ENCODE measurements at places on chromosomes 16 and 17.

GRCh38 chr17:8153525-8153956, 1.3 kb upstream of the PER1 start:
- DNase-seq = no peak

DNA sequence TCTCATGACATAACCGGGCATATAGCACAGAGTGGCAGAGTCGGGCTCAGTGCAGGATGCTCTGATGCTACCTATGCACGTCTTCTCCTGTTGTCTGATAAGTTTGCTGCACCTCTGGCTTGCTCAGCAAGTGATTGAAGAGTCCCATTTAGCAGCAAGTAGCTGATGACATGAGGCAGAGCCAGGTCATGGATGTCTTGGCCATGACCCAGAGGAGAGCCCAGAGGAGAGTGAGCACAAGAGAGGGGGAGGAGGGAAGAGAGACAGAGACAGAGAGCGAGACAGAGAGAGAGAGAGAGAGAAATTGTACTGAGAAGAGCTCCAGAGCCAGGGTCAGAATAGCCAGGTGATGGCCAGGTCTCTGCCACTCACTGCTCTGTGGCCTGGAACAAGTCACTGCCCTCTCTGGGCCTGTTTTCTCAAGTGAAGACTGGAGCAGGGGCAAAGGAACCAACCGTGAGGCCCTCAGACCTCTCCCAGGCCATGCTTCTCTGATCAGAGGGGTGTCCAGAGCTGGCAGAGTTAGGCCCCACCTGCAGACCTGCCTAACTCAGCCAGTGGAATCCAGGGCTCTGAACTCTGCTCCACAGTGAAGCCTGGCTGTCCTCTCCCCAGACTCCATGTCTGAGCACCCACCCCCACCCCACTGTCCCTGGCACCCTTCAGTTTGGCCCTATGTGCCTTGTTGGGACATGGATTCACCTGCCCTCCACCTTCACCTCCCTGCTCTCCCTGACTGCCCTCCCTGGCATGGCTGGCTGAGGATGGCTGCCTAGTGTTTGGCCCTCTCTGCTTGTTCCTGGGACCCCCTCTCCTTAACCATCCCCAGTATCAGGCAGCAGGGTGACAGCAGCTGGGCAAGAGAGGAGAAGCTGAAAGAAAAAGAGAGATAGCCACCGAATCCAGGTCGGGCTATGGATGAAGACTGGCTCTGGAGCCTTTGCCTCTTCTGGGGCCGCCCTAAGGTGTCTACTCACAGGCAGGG, 4.3 kb upstream of the KRT35 start:
- DNase-seq = no peak

DNA sequence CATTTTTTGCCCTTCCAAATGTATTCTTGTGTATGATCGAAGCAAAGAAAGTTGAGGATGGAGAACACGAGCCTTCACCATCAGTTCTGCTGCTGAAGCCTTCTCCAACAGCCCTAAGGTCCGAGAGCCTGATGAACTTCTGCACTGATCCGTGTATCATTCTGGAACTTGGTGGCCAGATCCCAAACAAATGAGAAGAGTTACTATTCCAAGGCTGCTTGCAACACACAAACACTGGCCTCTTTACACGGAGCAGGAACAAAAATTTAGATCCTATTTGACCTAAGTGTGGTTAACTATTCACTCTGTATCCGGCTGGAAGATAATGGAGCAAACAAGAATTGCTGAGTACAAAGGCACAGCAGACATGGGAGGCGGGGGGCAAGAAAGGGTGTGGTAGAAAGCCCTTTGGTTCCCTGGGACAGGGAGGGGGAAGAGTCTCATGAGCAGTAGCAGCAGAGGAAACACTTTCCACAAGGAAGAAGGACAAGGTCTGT, 282.9 kb downstream of the SOX9 start:
- no peak for DNase-seq

- DNase-seq = no peak
Measured at GRCh38 chr17:35164716-35165115, 17.1 kb downstream of the UNC45B start.

DNA sequence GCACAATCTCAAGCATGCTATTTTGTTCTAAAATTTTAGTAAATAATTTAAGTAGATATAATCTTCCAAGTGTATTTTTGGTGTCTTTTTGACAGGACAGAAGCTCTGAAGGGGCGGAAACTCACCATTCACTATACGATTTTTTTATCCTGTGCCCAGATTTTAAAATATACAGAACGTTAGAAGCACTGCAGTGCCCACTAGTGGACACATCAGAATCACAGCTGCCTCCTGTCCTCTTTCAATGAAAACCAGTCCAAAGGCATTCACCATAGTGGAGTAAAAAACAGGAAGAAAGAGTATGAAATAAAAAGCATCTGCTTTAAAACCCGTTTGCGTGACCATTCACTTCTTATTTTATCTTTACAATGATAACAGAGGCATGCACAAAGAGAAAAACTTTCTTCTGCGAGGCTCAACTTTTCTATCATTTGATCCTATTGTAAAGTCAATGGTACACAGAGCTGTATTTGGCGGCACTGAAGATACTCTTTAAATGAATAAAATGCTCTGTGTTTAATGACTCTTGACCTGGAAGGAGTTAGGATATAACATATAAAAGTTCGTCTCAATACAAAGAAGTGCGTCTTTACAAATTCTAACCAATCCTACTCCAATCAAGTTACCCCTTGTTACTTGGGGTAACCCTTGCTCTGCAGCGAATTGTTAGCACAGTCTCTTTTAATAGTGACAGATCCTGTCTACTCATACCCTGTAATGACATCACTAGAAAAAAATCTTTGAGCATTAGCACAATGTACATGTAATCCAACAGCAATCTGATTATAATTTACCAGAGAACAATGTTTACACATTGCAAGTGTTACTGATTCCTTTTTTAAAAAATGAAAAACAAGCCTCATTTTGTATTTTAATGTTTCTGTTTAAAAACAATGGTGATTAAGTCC, 339.8 kb upstream of the PSMD7 start:
- DNase-seq = no peak

GRCh38 chr16:73065632-73066330, 17.9 kb upstream of the ZFHX3 start:
- no peak for DNase-seq

- no peak for DNase-seq
Measured at GRCh38 chr16:88624977-88625576, 13.3 kb upstream of the IL17C start.

DNA sequence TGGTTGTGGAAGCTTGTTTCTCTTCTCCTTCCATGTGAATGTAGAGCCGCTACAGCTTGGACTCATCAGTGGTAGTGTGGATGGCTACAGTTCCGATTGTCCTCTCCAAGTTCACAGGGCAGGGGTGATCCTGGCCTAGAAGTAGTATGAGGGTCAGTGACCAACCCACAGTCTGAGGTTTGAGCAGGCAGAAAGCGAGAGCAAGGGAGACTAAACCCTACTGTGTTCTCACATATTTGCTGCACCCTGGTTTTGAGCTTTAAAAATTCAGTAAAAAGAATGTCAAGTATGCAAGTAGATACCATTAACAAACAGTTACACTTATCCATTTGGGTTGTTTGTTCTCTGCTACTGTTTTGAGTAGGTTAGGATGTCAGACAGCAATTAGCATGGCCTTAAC, 148.9 kb downstream of the MRTFB start:
- DNase-seq = no peak

GRCh38 chr16:14146445-14146844, 75.3 kb downstream of the MRTFB start:
- DNase-seq = no peak

GRCh38 chr16:82585675-82586074, 41.1 kb upstream of the CDH13 start:
- no peak for DNase-seq

DNA sequence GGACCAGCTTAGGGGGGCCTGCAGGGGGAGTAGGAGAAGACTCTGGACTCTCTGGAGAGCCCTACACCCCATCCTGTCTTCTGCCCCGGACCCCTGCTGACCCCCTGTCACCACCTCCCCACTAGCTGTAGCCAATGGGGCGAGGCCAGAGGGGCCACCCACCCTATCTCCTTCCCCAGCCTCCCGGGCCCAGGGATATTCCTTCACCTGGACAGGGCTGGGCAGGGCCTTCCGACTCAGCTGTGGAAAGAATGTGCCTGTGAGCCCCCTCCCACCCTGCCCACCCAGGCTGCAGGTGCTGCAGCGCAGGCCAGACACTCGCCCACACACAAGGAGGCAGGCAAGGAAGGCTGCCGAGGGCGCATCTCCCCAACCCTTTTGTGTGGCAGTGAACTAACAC, 23.0 kb downstream of the TSPOAP1 start:
- no peak for DNase-seq

- no peak for DNase-seq
Measured at GRCh38 chr17:48209973-48210372, 102.4 kb downstream of the SNX11 start.

GRCh38 chr17:59851439-59852375, 41.0 kb downstream of the TUBD1 start:
- no peak for DNase-seq

DNA sequence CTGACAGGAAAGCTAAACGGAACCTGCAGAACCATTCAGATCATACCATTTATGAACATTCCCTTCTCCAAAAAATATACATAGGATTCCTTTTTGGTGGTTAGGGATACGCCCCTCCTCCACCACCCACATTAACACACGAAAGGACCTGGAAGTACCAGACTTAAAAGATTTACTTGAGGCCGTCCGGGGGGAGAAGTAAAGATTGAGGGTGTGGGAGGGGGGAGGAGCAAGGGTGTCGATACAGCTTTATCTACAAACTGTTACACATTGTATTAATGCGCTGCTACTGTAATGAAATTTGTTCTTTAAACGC, 537 bp downstream of the PALB2 start:
- no peak for DNase-seq

DNA sequence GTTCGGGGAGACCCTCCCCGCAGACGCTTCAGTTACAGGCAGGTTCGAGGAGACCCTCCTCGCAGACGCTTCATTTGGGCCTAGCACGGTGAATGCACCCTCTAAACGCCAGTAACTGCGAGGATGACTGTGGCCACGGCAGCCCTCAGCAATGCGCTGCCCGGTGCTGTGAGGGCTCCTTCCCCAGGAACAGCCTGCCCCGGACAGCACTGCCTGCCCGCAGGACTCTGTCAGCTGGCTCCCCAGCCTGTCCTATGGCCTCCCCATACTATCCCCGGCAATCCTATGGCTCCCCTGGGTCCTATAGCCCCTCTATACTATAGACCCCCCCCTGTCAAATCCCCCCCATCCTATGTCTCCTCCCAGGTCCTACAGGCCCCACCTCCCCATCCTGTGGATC, 238.9 kb downstream of the RBFOX3 start:
- no peak for DNase-seq

- DNase-seq = no peak
Measured at GRCh38 chr17:82213251-82214011, 789 bp upstream of the CCDC57 start.

- DNase-seq = no peak
Measured at GRCh38 chr16:84834403-84834772, 14.6 kb downstream of the CRISPLD2 start.

All from stimulated activated CD4-positive, alpha-beta T cell treated with anti-CD3 and anti-CD28 coated beads, Interleukin-1b, Interleukin-23, amount 100 ng/mL, for 1 hour (primary cell).